AG10803 (cell line): ENCODE measurements at places on chromosomes 1 and 21.

- peak; percentile 77 for DNase-seq
Measured at GRCh38 chr1:31111290-31111951, 45.9 kb upstream of the PUM1 start.

DNA sequence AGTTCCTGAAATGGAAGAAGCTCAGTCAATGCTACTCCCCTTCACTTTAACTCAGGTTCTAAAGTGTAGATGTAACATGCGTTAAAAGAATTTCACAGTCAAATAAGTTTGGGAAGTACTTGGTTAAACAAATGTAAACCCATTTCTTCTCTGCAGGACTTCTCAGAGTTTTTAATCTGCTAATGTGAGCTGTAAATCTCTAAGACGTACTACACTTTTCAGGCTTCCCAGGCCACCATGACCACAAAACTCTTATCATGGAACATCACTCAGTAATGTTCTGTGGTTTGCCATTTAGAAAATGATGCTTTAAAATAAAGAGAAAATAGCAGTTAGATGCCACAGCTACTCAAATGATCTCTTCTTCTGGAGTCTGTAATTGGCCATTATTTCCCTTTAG is 104.3 kb downstream of the HHIPL2 start:
- no peak for DNase-seq

GRCh38 chr1:88371436-88372023 is 312.5 kb upstream of the PKN2 start:
- no peak for DNase-seq

DNA sequence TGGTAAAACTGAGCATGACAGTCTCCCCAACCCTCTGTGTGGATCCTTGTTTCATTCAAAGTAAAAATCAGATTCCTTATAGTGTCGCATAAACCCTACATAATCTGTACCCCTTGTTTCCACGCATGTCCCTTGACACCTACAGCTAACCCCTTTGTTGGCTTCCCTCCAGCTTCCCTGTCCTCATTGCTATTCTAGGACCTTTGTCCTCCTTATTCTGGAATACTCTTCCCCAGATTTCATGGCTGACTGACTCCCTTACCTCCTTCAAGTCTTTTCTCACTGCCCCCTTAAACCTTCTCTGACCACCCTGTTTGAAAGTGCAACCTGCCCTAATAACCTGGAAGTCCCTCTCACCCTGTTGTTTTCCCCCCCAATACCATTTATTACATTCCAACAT is 4.0 kb downstream of the RNF11 start:
- DNase-seq, result no peak

DNA sequence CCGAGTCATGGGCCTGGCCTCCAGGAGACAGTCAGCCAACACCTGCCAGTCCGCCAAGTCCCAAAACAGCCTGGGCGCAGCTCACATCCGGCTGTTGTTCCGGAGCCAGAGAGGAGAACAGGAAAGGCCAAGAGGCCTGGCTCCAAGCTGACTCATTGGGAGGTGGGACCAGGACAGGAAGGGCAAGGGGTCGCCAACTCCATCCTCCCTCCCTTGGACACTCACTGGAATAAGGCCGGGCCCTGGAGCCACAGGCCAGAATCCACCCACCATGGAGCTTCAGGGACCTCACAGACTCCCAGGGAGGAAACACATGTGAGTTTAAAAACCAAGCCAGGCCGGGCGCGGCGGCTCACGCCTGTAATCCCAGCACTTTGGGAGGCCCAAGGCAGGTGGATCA is 25.1 kb upstream of the CLIC4 start:
- DNase-seq, result peak; percentile 60

- no peak for DNase-seq
Measured at GRCh38 chr21:14448784-14449183, 65.8 kb upstream of the HSPA13 start.

DNA sequence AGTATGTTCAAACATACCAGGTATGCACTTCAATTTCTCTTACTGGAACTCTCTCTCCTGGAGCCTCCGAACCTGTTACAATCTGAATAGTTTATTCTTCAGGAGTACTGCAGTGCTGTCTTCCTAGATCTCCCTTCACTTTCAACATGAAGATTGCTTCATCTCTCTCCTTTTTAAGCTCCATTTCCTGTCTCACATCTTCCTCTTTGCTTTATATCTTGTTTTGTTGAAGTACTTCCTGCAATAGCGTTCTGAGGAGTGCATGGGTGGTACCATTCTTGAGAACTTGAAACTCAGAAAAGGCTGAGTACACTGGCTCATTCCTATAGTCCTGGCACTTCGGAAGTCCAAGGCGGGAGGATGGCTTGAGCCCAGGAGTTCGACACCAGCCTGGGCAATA is 15.7 kb upstream of the C1orf146 start:
- no peak for DNase-seq

- DNase-seq, result no peak
Measured at GRCh38 chr1:63884486-63884885, 110.7 kb downstream of the ROR1 start.

DNA sequence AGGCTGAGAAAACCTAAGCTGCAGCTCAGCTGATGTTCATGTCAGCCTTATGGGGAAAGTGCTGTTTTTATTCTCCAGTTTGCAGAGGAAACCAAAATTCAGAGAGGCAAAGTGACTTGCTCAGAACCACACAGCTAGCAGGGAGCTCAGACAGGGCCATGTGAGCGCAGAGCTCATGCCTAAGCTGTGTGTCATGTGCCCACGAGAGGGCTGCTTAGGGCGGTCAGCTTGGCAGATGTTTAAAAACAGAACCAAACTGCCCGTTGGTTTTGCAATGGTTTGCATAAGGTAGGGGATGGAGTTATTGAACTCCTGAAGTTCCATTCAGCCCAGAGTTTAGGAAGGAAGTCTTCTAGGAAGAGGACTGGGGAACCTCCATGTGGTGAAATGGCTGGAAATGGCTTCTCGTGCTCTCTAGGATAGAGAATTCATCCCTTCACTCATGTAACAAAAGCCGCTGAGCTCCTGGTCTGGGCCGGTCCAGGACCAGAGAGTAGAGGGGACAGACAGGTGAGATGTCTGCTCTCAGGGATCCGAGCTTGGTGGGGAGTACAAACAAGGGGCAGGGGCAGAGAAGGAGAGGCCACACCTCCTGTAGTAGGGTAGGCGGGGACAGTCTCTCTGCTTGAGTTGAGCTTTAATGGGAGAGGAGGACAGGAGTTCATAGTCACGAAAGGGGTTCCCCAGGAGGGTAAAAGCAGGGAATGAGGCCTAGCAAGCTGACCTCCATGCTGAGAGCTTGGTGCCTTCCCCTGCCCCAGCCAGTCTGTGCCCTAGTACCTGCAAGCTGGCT is 46.9 kb downstream of the ARHGEF10L start:
- DNase-seq, result peak; percentile 97

GRCh38 chr1:160956966-160957365 is 2.4 kb upstream of the ITLN2 start:
- no peak for DNase-seq

- no peak for DNase-seq
Measured at GRCh38 chr1:15696956-15697521, 12.9 kb downstream of the PLEKHM2 start.

DNA sequence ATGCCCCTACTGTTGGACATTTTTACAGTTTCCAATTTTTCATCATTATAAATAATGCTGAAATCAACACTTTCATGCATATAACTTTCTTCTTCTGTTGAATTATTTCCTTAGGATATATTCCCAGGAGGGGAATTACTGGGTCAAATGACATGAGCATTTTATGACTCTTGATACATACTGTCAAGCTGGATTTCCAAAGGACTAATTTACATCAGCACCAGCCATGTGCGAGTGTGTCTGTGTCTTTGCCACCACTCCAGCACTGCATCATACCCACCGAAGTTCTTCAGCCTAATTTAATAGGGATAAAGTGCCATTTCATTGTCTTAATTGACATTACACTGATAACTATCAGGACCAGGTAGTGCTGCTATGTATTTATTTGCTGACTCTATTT is 146.7 kb downstream of the CSMD2 start:
- no peak for DNase-seq

DNA sequence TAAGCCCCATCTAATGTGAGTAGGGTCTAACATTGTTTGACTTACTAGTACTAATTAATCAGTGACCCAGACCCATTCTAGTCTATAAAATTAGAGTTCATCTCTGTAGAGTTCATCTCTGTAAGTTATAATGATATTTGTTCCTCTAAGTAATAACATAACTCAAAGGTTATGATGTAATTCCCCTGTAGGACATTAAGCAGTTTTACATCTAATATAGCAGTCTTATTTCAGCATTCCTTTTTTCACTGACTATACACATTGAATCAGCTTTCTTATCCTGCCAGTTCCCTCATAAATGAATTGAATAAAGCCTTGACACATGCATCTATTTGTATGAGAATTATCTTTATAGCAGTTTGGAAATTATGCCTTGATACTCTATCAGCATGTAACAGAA is 90.9 kb downstream of the SH3GLB1 start:
- no peak for DNase-seq

- DNase-seq, result peak; percentile 43
Measured at GRCh38 chr1:46302641-46303037, 777 bp downstream of the LRRC41 start.

- DNase-seq, result peak; percentile 84
Measured at GRCh38 chr1:93692983-93693591, 11.4 kb upstream of the BCAR3 start.

DNA sequence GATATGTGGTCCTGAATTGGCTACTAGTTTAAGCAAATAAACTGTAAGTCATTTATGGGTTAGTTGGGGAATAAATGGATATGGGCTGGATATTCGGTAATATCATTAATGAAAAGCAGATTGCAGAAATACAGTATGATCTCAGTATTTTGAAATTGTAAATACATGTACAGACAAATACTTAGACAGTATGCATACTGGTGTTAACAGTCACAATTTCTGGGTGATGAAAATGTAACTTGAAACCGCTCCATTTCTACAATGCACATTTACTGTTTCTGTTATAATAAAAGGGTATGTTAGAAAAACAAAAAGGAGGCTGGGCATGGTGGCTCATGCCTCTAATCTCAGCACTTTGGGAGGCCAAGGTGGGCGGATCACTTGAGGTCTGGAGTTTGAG is 28.0 kb downstream of the BLZF1 start:
- DNase-seq, result peak; percentile 25

GRCh38 chr21:36533468-36533848 is 53.5 kb upstream of the CLDN14 start:
- no peak for DNase-seq

GRCh38 chr1:226950871-226951270 is 10.8 kb downstream of the COQ8A start:
- no peak for DNase-seq

DNA sequence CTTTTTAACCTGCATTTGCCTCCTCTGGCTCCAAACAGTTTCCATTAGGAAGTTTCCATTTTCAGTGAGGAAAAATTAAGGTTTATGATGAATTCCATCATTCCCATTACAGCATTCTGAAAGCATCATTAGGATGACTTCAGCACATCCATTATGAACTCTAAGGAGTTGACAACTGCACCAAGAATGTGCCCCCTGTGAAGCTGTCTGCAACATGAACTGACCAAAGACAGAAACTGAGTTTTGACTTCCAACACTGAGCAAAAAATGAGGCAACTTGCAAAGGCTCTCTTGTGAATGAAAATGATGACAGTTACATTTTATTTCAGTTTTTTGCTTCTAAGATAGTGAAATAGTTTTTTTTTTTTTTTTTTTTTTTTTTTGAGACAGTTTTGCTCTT is 18.3 kb upstream of the KCNE1 start:
- DNase-seq, result peak; percentile 86

DNA sequence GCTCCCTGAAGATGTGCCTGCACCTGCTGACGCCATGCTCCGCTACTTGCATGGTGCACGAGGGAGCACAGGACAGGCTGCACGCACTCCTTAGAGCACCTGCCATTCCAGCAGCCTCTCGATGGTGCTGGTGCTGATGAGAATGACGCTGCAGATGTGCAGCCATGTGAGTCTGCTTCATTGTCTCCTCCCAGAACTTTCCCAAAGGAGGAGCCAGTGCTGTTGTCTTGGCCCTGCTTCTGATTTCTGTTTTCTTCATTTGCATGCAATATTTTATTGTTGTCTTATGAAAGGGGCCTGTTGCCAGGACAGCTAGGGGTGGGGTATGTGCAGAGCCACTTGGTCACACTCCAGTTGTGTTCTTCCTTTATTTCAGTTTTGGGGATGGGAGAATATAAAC is 70.1 kb downstream of the PCBP3 start:
- DNase-seq, result no peak

DNA sequence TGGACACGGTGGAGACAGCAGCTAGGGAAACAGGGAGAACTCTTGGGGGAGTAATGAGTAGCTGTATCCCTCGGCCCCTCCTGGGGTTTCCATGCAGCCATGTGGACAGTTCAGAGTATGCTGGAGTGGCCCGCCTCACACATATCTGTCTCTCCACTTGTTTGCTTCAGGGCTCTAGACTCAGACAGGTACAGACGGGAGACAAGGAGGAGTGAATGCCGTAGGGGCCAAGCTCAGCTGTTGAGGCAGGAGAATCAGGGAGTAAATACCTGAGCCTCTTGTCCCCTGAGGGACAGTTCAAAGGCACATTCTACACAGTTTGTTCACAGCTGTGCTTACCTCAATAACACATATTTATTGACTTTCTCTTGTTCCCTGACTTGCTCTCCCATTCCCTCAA is 7.7 kb upstream of the PTGFRN start:
- no peak for DNase-seq

- no peak for DNase-seq
Measured at GRCh38 chr1:10816233-10816632, 19.8 kb upstream of the CASZ1 start.

DNA sequence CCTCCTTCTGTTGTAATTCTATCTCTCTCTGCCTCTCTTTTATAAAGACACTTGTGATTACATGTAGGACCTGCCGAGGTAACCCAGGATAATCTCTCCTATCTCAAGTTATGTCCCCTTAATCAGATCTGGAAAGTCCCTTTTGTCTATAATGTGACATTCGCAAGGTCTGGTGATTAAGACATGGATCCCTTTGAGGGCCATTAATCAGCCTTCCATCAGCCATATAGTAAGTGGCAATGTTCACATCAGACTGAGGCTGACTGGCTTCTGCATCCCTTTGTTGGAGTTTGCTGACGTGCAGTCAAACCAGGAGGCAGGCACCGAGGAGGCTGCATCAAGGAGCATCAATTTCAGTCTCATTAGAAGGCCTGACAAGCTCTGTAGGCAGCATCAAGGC is 209.6 kb downstream of the BACH1 start:
- DNase-seq, result no peak

DNA sequence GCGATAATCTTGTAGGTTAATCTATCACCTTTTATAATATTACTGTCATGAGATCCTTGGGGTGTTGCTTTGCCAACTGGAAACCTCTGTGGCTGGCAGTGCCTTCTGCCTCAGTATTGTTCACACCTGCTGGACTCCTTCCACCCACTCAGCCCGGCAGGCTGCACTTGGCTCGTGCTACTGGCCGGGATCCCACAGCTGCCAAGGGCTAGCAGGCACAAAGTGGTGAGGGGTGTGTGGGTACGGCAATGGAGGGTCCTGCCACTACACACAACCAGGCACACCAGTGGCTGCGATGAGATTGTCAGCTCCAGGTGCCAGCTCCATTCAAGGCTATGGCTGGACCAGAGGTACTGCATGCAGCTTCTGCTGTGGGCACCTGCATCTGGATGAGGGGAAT is 191.2 kb upstream of the LYPLAL1 start:
- DNase-seq, result no peak

- no peak for DNase-seq
Measured at GRCh38 chr1:104459886-104460285, 710.2 kb downstream of the AMY1C start.

GRCh38 chr1:211928993-211929637 is 98.6 kb upstream of the LPGAT1 start:
- DNase-seq, result peak; percentile 29
